CD4-positive, alpha-beta T cell treated with Interleukin-15 for 1 hour (primary cell): ENCODE measurements at places on chromosomes 2 and 18.
A peak's percentile ranks its signal among the peaks of the same experiment; 100 is the strongest.

GRCh38 chr2:108925735-108926134, 63.3 kb downstream of the EDAR start:
- no peak for DNase-seq

GRCh38 chr2:104858006-104858978, 4.4 kb downstream of the POU3F3 start:
- DNase-seq, result no peak

- no peak for DNase-seq
Measured at GRCh38 chr2:225164401-225165050, 122.3 kb upstream of the DOCK10 start.

DNA sequence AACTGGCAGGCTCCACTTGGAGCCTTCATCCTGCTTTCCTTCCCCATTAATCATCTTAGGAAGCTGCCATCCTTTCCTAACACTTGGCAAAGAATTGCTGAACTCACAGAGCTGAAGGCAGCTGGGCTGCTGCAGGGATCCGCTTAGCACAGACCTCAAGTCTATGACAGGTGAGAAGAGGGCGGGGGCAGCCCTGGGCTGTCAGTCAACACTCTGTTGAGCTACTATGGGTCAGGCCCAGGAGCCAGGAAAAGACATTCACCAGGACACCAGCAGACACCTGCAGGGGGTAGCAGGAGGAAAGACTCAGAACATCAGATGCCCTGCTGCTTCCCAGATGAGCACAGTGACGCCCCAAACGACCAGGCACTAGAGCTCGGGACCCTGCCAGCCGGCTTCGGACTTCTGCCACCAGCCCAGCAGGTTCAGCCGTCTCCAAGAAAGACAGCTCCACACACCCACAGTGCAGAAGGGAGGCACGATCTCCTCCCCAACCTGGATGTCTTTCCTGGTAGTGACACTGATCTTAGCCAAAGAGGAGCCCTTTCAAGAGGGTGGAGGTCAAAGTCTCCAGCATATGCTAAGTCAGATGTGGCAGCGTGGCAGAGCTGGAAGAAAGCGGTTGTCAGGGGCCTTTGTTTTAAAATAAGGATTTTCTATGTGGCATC, 55.2 kb downstream of the SNORC start:
- DNase-seq, result no peak

DNA sequence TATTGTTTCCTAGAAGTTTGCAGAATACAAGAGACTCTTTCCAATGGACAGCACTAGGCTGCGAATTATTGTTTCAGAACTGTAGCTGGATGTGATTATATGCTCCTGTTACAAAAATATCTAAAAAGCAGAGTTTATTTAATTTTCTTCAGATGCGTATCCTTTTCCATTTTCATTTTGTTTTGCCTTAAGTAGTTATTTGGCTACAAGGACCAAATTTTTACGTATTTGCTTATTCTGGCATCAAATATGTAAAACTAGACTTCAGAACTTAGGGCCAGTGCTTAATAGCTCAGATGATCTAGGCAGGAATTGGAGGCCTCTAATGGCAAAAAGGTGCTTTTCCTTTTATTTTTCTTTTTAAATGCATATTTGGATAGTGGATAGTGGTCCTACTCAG, 18.7 kb downstream of the MEP1B start:
- DNase-seq, result no peak

GRCh38 chr2:3827673-3828575, 124.5 kb downstream of the DCDC2C start:
- DNase-seq, result no peak

GRCh38 chr18:75132098-75132870, 76.7 kb downstream of the PTGR3 start:
- no peak for DNase-seq

GRCh38 chr18:67951137-67951536, 434.6 kb upstream of the DSEL start:
- DNase-seq, result no peak

GRCh38 chr18:48834413-48835031, 116.2 kb downstream of the SMAD7 start:
- DNase-seq, result peak; percentile 86

DNA sequence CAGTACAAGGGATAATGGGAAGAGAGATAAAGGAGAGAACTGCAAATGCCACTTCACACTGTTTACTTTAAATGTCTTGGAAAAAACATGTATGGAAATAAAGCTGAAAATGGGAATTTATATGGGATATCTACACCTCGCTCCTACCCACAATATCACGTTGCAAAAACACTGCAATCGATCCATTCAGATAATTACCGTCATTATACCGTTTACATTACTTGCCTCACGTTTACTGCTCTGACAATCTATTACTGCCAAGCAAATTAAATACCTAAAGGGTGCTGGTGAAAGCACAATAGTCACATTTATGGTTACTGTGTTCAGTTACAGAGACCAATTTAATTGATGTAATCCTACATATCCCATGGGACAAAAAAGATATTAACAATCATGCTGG, 214.7 kb upstream of the LYPD1 start:
- no peak for DNase-seq

- peak; percentile 83 for DNase-seq
Measured at GRCh38 chr2:85611705-85612587, at the start of gene C2orf68. TSS of gene C2orf68 (minus strand) at chr2:85612066. CDS start at chr2:85611984, 82 bp downstream.

GRCh38 chr2:204321910-204322751, 223.1 kb upstream of the PARD3B start:
- no peak for DNase-seq

DNA sequence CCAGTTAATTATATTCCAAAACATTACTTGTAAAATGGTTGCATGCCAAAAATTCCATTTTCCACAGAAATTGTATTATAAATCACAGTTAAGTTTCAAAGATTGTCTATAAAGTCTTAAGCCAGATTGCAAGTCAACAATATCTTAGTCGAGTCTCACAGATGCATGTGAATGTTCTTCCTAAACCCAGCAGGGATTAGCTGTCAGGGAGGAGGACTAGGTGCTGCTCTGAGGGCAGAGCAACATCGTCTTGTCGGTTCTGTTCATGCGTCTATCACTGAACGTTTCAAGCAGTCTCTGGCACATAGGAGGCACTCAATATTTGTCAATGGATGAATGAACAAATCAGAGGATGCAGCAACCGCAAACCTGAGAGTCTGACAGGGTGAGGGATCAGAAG, 27.0 kb downstream of the EPB41L3 start:
- DNase-seq, result no peak

- DNase-seq, result no peak
Measured at GRCh38 chr2:23092831-23093230, 292.1 kb upstream of the KLHL29 start.

- DNase-seq, result no peak
Measured at GRCh38 chr2:201831469-201831868, 25.1 kb downstream of the CDK15 start.

- DNase-seq, result no peak
Measured at GRCh38 chr18:78031589-78031988, 781.9 kb downstream of the GALR1 start.
